ENCODE measurements at places on chromosomes 4 and X.

DNA sequence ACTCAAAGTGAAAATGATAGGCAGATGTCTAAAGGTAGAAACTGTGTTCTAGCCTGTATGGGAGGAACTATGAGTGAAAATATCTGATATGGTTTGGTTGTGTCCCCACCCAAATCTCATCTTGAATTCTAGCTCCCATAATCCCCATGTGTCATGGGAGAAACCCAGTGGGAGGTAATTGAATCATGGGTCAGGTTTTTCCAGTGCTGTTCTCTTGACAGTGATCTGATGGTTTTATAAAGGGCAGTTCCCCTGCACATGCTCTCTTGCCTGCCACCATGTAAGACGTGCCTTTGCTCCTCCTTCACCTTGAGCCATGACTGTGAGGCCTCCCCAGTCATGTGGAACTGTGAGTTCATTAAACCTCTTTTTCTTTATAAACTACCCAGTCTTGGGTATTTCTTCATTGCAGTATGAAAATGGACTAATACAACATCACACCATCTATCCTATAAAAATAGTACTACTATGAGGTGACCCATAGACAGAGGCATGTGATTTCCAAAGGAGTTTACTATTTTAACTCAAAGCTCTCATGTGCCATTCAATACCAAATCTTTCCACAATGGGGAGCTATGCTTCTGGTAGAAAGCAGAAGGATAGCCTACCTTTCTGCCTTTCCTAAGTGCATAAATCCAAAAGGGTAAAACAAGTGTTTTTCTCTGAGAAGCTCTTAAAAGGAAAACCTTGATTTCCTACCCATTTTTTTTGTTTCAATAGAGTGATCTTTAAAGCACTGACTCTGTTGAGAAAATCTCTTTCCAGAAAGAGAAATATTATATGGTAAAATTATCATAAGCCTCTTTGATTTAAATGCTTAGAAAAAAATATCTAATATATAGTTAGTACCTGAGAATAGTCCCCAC lies 38.8 kb downstream of the SEC31A start:
- DNase-seq, result no peak

- DNase-seq, result peak; percentile 26
Observed at GRCh38 chr4:110518889-110519490, 43.0 kb downstream of the ENPEP start.

DNA sequence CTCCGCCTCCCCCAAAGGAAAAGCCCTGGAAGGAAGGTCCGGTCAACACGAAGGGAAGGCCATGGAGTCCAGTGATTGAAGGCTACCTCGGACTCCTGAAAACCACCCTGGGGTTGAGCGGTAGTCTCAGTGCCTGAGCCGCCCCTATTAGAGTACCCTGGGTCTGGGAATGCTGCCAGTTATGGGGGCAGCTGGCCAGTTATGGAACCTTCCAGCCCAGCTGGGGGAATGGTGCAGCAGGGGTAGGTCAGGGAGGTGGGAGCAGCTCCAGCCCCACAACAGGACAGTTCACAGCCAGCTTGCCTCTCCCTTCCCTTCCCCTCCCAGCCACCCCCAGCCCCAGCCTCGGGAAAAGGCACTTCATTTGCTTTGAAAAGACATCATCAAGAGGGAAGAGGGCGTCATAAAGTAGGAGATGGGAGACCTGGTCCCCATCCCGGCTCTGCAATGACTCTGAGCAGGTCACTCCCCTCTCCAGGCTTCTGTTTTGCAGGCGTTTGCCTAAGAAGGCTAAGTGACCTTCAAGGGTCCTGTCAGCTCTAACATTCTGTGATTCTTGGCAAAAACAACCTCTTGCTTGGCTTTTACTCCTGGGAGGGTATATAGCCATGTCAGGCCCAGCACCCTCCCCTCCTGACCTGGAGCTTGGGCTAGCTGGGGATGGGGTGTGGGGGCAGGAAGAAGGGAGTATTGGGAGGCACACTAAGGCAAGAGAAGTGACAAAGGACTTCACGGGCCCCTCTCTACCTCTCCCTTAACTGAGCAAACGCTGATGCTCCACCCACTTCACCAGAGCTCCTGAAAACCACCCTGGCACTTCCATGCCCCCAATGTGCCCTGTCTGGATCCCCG lies 8.0 kb downstream of the APLN start:
- no peak for DNase-seq

DNA sequence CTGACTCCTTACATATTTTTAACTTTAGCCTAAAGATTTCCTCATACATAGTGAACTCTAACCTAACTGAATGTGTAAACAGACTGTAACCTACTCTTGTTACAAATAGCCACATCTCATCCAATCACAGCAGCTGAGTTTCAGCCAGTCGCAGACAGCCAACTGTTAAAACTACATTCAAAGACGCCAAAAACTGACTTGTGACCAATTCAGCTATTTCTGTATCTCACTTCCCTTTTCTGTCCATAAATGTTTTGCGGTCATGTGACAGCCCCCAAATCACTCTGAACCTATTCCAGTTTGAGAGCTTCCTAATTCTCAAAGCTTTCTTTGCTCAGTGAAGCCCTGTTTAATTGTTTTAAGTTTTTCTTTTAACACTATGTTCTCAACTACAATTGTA lies 2731.9 kb downstream of the ARAP2 start:
- DNase-seq, result no peak

GRCh38 chrX:7059214-7059838 lies 88.2 kb upstream of the STS start:
- no peak for DNase-seq

- no peak for DNase-seq
Observed at GRCh38 chrX:23736030-23736429, 7.0 kb downstream of the ACOT9 start.

- no peak for DNase-seq
Observed at GRCh38 chr4:86890790-86891189, 1.4 kb downstream of the C4orf36 start.

- no peak for DNase-seq
Observed at GRCh38 chrX:38108364-38108763, 102.0 kb downstream of the SYTL5 start.

GRCh38 chr4:118005883-118006282 lies 28.4 kb upstream of the NDST3 start:
- no peak for DNase-seq

- no peak for DNase-seq
Observed at GRCh38 chrX:6718766-6719165, 183.8 kb upstream of the VCX3A start.

DNA sequence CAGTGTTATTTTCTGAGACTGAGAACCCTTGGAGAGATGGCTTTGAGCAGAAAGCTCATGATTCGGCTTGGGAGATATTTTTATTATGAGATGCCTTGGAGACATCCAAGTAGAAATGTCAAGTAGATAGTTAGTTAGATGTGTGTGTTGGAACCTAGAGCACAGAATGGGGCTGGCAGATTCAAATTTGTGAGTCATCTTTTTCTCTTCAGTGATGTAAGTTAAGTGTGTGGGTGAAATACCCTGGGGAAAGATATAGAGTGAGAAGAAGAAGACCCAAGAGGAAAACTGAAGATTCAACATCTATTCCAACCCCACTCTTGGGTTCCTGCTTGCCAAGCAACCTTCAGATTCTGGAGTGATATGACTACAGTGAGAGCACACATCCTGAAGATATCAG lies 580.8 kb upstream of the AMOT start:
- no peak for DNase-seq

GRCh38 chr4:102599455-102599854 lies 98.3 kb downstream of the NFKB1 start:
- DNase-seq, result no peak

DNA sequence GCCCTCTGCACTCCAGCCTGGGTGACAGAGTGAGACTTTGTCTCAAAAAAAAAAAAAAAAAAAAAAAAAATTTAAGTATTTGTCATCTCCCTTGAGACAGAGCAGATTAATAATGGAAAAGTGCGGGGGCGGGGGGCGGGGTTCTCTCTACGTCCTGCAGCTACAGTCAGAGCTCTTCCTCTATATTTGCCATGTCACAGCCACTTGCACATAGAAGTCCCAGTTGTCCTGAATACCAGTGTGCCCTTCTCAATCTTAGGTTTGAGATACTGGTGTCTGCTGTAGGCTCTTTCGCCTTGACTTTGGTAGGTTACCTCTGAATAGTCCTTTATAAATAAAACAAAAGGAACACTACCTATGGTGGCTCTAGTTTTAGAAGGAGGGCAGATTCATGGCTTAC lies 237.8 kb upstream of the PGRMC2 start:
- no peak for DNase-seq

Measured in activated gamma-delta T cell treated with Interleukin-2 at 50 U/mL for 16 hours (primary cell).